ENCODE measurements at places on chromosomes 5 and 9.

DNA sequence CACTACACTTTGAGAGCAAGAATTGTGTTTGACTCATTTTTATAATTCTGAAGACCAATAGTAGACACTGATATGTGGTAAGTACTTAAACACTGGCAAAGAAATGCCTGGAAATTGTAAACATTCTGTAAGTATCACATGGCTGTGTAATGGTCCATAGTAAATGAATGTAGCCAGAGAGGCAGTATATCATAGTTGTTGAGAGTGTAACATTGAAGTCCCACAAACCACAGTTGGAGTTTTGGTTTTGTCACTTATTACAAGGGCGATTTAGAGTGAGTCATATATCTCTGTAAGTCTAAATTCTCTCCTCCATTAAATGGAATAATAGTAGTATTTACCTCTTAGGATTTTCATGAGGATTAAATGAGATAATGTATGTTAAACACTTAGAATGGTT lies 181.1 kb upstream of the MEF2C start:
- no peak for DNase-seq

DNA sequence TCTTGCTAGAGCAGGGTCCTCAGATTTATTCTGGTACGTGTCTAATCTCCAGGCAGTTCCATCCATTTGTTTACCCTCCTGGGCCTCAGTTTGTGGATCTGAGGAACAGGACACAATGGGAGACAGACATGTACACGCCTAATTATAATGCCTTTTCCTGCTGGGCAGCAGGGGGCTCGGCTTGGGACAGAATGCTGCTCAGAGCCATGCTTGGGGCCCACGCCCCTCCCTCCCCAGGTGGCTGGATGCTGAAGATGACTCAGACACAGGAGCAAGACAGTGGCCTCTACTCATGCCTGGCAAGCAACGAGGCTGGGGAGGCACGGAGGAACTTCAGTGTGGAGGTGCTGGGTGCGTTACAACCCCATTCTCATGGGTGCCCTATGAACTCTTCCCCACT lies 72.7 kb upstream of the ASS1 start:
- no peak for DNase-seq

- no peak for DNase-seq
Observed at GRCh38 chr5:159814805-159815585, 101.3 kb upstream of the ADRA1B start.

- DNase-seq: no peak
Observed at GRCh38 chr5:56290378-56291078, 57.4 kb upstream of the ANKRD55 start.

DNA sequence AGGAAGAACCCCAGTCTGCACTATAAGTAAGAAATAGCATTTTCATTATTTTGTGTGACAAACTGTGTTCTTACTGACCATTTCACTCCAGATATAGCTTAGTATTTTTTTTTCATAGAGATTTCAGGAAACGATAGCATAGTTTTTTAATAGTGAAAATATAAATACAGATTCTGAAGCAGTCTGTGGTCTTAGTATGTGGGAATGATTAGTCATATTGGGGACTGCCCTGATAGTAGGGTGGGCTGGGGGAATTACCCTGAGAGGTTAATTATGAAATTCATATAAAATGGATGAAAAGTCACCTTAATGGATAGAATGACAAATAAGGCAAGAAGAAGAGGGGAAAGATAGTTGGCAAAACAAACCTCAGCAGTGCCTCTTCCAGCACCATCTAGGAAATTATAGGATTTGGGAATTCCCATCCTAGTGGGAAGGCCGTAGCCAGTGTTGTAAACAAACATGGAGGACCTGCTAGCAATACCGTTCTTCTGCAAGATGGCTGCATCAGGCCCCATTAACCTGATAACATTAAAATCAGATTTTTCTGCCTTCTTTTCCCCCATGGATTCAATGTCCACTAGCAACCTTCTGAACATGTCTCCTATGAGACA lies 23.7 kb upstream of the NR3C1 start:
- no peak for DNase-seq

DNA sequence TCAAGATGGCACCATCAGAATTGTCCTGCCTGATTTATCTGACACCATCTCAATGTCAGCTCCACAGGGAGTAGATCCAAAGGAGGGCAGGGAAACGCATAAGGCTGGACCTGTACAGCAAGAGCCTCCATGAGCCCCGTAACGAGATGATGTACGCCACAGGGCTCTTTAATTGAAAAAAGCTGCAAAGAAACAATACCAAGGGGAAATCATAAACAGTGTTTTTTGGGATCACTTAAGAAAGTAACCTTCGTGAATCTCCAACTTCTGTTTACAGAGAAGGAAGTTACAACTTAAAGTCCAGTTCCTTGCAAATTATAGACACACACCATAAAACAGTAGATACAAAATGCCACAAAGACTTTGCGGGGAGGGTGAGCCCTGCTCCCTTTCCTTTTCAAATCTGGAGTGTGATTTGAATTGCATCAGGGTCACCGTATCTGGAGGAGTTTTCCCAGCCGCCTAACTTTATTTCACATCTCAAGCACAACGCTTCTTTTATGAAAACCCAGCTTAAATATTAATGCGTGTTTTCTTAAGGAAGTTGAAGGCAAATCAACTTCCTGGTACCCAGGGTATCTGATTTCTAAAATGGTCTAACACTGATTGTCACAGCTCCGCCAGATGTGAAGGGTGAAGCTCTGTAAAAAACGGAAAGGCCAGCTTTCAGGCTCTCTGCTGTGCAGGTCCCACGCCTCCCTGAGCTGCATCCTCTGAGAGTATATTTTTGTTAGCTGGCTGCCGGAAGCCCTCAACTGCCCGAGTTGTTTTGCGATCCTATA lies 88.9 kb downstream of the EBF1 start:
- peak; percentile 70 for DNase-seq

- DNase-seq: no peak
Observed at GRCh38 chr5:3911773-3912172, 316.1 kb downstream of the IRX1 start.

- no peak for DNase-seq
Observed at GRCh38 chr5:40204144-40204543, 475.6 kb upstream of the PTGER4 start.

- no peak for DNase-seq
Observed at GRCh38 chr5:158914008-158915000, 185.4 kb downstream of the EBF1 start.

DNA sequence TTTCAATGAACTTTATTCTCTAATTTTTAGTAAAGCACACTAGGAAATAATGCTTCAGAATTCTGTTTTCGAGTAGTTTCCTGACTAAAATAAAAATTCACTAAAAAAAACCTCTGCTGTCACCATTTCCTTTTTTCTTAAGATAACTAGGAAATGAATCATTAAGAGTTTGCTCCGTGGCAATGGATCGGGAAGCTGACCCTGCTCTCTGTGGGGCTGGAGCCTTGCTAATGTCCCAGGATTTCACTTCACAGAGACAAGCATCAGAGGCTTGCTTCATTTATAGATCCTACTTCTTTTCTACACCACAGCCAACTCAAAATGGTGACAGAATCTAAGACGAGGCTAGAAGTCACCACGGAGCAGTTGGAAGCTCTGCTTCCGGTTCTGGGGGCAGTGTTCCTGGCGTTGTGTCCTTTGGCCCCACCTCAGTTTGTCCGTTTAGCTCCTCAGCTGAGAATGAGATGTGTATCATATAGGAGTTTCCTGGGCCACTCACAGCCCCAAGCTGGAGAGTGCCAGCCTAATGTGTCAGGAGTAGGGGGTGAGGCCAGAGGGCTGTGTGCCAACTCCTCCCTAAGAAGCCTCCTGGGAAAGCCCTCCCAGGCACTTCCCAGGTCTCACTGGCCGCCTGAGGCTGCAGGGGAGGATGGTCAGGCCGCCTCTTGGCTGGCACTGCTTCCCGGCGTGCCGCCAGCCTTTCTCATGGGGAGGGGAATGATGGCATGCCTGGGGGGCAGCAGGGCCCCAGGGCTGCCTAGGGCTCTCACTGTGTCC lies 19.6 kb downstream of the TENT4A start:
- DNase-seq: no peak

- no peak for DNase-seq
Observed at GRCh38 chr5:57215629-57216195, 41.9 kb downstream of the GPBP1 start.

DNA sequence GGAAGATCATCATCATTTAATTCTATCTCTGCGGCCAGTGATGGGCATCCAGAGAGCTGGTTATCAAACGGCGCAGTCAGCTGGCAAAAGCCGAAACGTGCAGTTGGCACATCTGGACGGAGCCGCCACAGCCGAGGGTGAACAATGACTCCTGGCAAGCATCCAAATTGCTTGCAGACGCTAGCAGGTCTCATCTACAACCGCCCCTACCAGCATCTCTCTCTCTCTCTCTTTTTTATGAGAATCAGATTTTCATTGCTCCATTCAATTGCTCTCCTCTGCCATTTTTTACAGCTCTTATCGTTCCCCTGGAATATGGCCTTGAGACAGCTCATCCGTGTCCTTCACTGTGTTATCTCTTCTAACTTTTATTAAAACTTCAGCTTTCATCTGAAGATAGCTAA lies 165.2 kb downstream of the MAPKAP1 start:
- DNase-seq: no peak

DNA sequence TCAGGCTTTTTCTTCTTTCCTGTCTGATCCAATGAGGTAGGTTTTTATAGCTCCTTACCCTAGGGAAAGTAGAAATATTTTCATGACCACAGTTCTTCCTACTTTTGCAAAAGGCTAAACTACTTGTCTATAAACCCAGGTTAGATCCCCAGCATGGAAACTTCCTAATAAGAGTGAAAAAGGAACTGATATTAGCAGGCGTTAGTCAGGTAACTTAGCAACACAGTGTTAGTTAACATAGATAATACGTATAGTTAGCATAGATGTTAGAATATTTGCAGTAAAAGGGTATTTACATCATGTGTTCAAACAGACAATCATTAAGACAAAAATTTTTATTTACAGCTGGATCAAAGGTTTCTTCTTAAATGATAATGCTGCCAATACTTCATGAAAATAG lies 162.9 kb upstream of the DAB2 start:
- no peak for DNase-seq

- no peak for DNase-seq
Observed at GRCh38 chr5:76257225-76257833, 145.8 kb upstream of the IQGAP2 start.

DNA sequence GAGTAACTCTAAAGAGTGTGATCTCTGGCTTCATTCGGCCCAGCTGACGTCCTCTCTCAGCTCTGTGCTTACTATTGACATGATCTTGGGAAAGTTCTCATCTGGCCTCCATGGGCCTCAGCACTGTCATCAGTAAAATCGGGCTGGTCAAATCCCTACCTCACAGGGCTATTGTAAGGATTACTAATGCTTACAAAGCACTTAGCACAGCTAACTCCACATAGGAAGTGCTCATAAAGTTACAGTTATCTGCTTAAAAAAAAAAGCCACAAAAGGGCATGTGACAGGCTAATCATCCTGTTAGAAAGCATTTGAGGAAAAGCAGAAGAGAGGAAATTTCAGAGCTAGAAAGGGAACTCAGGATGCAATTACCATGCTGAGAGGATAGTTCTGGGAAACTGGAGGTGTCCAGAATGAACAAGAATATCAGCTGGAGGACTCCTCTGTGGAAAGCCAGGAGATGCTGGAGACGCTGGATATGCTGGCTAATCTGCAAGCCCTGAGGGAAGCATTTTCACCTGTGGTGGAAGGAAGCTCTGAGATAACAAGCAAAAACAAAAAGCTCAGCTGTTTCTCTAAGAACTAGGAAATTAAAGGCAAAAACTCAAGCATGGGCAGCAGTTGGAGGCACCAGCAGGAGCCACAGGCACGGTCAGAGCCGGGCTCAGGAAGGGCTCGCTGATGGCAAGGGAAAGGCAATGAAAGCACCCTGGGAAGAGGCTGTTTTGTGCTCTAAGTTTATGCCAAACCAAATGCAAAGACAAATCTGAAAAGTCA lies 4.4 kb upstream of the BHMT start:
- no peak for DNase-seq

- no peak for DNase-seq
Observed at GRCh38 chr5:1522601-1523479, 920 bp downstream of the LPCAT1 start.

GRCh38 chr5:172582940-172583339 lies 58.1 kb upstream of the NEURL1B start:
- no peak for DNase-seq

GRCh38 chr9:130542457-130543228 lies 36.7 kb upstream of the FUBP3 start:
- DNase-seq: no peak

DNA sequence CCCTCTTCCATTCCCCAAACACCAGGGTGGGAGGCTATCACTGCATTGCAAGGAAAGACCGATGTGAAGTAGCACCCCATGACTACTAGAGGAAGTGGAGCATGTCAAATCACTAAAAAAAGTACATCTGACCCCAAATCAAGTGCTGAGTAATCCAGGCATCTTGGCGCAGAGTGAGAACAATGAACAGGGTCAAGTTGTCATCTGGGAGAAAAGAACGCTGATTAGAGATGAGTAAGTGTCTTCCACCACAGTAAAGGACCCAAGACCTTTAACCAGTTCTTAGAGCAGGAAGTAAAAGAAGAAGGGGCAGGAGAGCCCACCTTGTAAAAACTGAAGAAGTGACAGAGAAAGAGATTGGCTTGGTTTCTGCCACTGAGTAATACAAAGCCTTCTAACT lies 75.0 kb upstream of the RAD23B start:
- no peak for DNase-seq

- DNase-seq: no peak
Observed at GRCh38 chr5:132315529-132316067, 21.4 kb downstream of the SLC22A4 start.

DNA sequence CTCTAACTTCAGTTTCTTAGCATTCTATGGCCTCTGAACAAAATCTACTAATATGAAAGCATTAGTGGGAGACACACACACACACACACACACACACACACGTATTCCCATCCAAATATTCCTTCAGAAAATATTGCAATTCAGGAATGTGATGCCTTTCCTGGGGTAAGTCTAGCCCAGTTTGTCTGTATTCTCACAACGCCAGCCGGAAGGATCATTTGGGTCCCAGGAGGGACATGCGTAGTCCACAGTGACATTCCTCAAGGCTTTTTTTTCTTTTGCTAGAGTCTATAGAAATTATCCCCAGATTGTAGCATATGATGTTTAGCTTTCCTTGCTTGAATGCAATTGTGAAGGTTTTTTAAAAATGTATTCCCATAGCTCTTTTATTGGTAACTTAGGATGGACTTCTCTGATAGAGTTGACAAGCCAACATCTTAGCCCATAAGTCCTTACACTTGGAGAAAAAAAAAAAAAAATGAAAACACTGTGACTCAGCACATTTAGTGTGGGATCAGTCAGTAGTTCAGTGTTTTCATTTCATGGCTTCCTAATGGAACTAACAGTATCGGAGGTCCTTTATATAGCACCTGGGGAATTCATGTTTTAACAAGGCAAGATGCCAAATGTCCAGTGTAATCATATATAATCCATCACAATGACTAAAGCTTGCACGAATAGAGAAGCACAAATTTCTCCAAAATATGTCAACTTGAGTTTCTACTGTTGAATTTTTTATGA lies 316.5 kb downstream of the DIRAS2 start:
- DNase-seq: no peak

GRCh38 chr9:3059781-3060468 lies 216.0 kb upstream of the PUM3 start:
- DNase-seq: no peak

- DNase-seq: no peak
Observed at GRCh38 chr5:130514984-130515690, 610.9 kb downstream of the CHSY3 start.

- no peak for DNase-seq
Observed at GRCh38 chr5:139204196-139204595, 6.0 kb upstream of the SIL1 start.

Measured in germinal center (tissue), 1 donor.